ENCODE measurements at places on chromosomes 4 and X. TPM values are rescaled to one million over a fixed set of nuclear protein-coding genes. Genes with fewer than 3 reads are reported as not detected.
A peak's percentile ranks its signal among the peaks of the same experiment; 100 is the strongest.

DNA sequence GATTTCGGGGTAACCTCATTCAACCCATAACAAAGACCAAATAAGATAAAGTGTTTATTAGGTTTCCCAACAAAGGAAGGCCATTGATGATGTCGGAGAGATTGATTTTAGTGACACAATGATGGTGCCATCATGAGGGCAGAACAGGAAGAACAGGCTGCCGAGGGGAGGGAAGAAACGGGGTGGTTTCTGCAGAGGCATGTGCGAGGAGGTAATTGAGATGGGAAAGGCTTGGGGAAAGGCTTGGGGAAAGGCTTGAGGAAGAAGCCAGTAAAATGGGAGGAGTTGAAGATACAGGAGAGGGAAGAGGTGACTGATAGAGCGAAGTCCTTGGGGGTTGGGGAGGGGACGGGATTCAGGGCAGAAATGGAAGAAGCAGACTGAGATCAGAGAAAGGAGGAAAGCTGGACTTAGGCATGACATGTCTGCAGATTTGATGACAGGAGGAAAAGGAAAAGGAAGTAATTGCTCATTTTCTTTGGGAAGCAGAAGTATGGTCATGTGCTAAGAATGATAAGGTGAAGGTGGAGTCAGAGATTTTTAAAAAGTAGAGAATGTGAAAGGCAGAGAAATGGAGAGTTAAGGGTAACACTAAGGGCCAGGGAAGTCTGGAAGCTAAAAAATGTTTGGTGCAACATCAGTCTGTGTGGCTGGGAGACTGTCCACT is 6.0 kb downstream of the HPSE start:
- H3K4me1 ChIP-seq, result no peaks in the 10 kb centered on the region
- DNase-seq, result no peak
- H3K36me3 ChIP-seq, result no peaks in the 10 kb centered on the region
- H3K27me3 ChIP-seq, result no peaks in the 10 kb centered on the region

DNA sequence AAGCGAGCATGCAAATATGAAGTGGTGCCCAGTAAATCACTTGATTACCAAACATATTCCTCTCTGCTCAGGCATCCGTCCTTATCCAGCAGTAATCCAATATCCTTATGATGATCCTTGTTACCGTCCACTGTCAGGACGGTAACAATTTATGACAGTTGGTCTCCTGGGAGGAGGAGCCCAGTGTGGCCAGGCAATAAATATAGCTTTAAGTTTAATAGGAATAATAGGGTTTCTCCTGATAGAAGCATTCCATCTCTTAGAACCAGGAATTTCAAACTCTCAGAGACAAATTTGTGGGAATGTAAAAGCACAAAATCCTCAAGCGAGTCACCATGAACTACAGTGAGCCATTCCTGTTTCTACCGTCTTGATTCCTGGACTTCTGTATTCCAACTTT is 171.2 kb upstream of the IL15 start:
- no peaks in the 10 kb centered on the region for H3K27me3 ChIP-seq
- no peak overlapping the region for H3K27ac ChIP-seq
- H3K36me3 ChIP-seq, result no peaks in the 10 kb centered on the region
- DNase-seq, result no peak
- no peak overlapping the region for H3K4me3 ChIP-seq
- no peaks in the 10 kb centered on the region for H3K4me1 ChIP-seq

DNA sequence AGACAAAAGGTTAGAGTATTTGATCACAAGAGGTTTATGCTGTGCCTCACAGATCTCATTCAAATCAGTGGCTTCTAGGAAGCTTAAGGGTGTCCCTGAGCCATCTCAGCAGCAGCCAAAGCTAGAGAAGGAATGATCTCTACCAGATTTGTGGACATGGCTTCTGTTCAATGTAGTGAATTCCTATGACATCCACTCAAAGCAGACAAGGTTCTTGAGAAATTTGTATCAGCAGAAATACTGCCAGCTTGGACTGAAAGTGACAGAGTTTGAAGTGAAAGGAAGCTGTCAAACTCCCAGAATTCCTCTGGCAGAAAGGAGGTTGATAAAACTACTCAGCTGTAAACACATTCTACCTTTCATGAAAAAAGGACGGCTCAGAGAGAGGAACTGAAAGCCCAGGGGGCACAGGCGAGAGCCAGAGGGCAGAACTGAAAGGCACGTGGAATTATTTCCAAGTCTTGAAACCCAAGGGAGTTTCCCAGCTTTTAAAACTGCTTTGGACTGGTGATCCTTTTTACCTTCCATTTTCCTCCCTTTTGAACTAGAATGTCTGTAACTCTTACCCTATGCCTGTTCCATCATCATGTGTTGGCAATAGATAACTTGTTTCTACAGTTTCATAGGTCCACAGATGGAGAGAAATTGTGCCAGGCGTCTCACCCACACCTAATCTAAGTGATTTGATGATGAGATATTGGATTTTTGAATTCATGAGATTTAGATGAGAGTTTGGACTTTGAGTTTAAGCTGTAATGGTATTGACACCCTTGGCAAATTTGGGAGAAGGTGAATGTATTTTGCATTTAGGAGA is 14.5 kb upstream of the MED14 start:
- no peaks in the 10 kb centered on the region for H3K36me3 ChIP-seq
- H3K4me3 ChIP-seq, result peak overlapping the region; percentile 17
- peak overlapping the region; percentile 70 for H3K27ac ChIP-seq
- DNase-seq, result peak; percentile 65
- H3K27me3 ChIP-seq, result no peaks in the 10 kb centered on the region

DNA sequence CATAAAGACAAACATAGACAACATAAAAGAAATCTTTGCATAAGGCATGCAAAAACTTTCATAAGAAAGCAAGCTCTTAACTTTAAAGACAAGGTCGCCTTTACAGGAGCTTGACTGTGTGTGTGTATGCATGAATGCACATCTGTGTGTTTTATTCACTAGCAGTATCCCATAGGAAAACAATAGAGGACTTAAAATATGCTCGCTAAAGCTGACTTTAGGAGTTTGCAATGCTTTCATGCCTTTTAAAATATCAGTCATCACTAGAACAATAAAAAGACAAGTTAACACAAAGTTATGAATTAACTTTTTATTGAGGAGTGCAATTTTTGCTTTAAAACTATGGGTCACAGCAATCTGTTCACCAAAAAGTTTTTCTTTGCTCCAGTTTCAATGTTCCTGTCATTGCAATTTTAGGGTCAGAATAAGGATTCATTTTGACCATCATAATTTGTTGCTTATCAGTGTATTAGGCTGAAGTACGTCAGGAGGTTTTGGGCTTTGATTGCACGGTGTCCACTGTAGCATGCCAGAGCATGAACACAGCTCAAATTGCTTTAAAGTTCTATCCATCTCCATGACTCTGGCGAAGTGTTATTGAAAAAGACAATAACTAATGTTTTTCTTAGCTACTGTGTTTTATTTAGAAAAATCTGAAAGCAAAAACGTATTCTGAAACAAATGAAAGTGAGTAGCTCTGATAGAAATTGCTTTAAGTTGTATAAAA is 36.9 kb downstream of the ANXA10 start:
- no peaks in the 10 kb centered on the region for H3K4me1 ChIP-seq
- no peaks in the 10 kb centered on the region for H3K36me3 ChIP-seq
- DNase-seq, result no peak
- H3K4me3 ChIP-seq, result no peak overlapping the region
- H3K27me3 ChIP-seq, result no peaks in the 10 kb centered on the region
- H3K27ac ChIP-seq, result no peak overlapping the region

DNA sequence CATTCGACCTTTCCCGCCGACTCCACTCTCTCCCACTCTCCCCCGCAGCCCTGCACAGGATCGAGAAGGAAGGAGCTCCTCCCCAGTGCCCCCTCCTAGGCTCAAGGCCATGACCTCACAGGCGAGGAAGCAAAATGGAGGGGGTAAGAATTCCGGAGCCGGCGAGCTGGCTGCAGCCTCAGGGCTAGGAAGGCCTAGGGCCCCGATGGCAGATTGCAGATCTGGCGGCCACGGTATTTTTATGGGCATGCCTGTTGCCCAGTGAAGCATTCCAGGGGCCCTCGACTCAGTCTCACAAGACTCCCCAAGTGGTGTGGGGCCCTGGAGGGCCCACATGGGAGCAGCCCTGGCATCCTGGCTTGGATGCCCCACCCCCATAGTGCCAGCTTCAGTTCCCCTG is 942 bp upstream of the L1CAM start:
- no peaks in the 10 kb centered on the region for H3K4me1 ChIP-seq
- no peaks in the 10 kb centered on the region for H3K36me3 ChIP-seq
- no peak for DNase-seq
- peaks cover 2% of the 10 kb centered on the region for H3K27me3 ChIP-seq

GRCh38 chr4:162422312-162422711 is 258.5 kb upstream of the FSTL5 start:
- H3K27me3 ChIP-seq, result no peaks in the 10 kb centered on the region
- H3K4me1 ChIP-seq, result no peaks in the 10 kb centered on the region
- no peaks in the 10 kb centered on the region for H3K36me3 ChIP-seq
- no peak for DNase-seq
- no peak overlapping the region for H3K4me3 ChIP-seq

DNA sequence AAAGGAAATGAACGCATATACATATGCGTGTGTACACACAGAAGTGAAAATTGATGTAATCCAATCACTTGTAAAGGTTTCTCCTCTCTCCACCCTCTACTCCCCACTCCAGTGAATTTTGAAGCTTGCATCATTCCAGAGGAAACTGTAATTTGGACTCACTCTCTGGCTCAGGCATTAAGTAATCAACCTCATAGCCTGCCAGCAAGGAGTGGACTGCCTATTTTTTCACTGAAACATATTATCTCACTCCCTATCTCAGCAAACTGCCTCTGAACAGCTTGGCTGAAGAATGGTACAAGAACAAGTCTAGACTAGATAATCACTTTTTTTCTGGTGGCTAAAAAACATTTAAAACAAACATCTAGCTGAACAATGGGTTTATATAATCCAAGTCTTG is 124.2 kb downstream of the C4orf51 start:
- peaks cover 23% of the 10 kb centered on the region for H3K4me1 ChIP-seq
- no peaks in the 10 kb centered on the region for H3K27me3 ChIP-seq
- no peak overlapping the region for H3K27ac ChIP-seq
- no peaks in the 10 kb centered on the region for H3K36me3 ChIP-seq
- H3K4me3 ChIP-seq, result no peak overlapping the region

GRCh38 chr4:32485956-32486355 is 1765.8 kb downstream of the PCDH7 start:
- H3K27ac ChIP-seq, result no peak overlapping the region
- no peaks in the 10 kb centered on the region for H3K4me1 ChIP-seq
- H3K36me3 ChIP-seq, result no peaks in the 10 kb centered on the region
- H3K27me3 ChIP-seq, result no peaks in the 10 kb centered on the region
- no peak overlapping the region for H3K4me3 ChIP-seq

GRCh38 chr4:78166622-78167021 is 109.5 kb downstream of the FRAS1 start:
- H3K4me1 ChIP-seq, result no peaks in the 10 kb centered on the region
- no peak overlapping the region for H3K27ac ChIP-seq
- no peaks in the 10 kb centered on the region for H3K36me3 ChIP-seq
- H3K27me3 ChIP-seq, result no peaks in the 10 kb centered on the region

GRCh38 chr4:110808351-110808878 is 185.5 kb upstream of the PITX2 start:
- DNase-seq, result peak; percentile 3
- H3K27ac ChIP-seq, result no peak overlapping the region
- no peaks in the 10 kb centered on the region for H3K27me3 ChIP-seq
- no peaks in the 10 kb centered on the region for H3K4me1 ChIP-seq
- no peak overlapping the region for H3K4me3 ChIP-seq

GRCh38 chr4:162282684-162283083 is 118.9 kb upstream of the FSTL5 start:
- no peak overlapping the region for H3K27ac ChIP-seq
- no peaks in the 10 kb centered on the region for H3K27me3 ChIP-seq

The USP53 gene
- polyA plus RNA-seq, result 2.4 TPM

The ADH7 gene
- not detected for polyA plus RNA-seq

The TENM3 gene
- polyA plus RNA-seq, result 0.04 TPM

The SSR4 gene
- 315 TPM for polyA plus RNA-seq

The TLR3 gene
- polyA plus RNA-seq, result not detected

The SPIN2A gene
- polyA plus RNA-seq, result 0.09 TPM
